ENCODE measurements at places on chromosomes 12 and 14. TPM values are rescaled to one million over a fixed set of nuclear protein-coding genes. Genes with fewer than 3 reads are reported as not detected.

DNA sequence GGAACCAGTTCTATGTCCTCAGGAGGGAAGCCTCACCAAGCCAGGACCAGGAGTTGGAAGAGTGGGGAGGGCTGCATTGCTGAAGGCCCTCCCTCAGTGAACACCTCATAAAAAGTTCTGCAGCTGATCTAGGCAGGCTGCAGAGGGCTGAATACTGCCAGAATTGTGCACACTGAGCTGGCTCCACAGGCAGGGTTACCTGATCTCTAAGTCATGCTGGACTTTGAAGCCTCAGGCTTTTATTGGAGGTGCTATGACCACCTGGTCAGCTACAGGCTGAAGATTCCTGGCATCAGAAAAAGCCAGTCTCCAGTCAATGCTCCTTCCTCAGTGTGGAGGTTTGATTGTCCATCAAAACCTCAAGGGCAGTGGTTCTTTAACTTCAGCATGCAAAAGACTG, 39.7 kb downstream of the FOS start:
- DNase-seq, result no peak

GRCh38 chr12:81991868-81992267, 232.7 kb upstream of the PPFIA2 start:
- no peak for DNase-seq

DNA sequence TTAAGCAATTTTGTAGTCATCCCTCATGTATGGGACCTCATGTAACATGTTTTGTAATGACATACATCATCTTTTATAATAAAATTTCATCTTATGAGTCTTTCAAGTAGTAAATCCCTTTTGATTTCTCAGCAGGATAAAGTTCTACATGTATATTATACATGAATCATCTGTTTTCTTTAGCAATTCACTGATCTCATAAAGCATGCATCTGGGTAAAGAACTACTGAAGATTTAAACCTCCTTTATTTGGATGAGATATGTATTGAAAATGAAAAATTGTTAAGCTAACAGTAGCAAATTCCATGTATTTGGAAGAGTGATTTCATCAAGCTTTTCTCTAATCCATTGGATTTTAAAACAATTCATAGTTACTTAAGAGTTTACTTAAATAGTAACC, 126.9 kb downstream of the KITLG start:
- DNase-seq, result no peak

GRCh38 chr14:92589213-92589852, 75.8 kb downstream of the RIN3 start:
- no peak for DNase-seq

DNA sequence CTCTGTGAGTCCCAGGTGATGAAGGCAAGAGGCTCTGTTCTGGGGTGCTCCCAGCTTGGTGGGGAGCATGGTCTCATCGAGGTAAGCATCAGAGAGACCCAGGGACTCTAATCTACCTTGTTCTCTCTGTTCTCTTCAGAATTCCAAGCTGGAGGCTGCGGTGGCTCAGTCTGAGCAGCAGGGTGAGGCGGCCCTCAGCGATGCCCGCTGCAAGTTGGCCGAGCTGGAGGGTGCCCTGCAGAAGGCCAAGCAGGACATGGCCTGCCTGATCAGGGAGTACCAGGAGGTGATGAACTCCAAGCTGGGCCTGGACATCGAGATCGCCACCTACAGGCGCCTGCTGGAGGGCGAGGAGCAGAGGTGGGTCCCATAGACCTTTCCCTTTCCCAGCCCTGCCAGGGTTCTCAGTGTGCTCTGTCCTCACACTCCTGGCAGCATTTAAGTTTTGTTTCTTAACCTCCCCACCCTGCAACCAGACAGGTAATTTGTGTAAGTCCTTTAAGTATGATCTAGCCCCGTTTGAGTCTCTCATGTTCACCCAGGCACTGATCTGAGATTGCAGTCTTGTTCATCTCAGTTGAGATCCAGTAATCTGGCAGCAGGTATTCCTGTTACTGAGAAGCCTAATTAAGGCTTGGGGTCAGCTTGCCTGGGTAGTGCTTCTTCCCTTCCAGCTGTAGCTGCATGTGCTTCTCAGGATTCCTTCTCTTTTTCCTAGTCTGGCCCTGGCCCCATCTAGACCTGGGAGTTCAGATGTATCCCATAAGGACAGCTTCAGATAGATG, 14.8 kb upstream of the KRT81 start:
- DNase-seq, result no peak

Gene TTC6
- 46.7 TPM for total RNA-seq

Gene LRRC10
- not detected for total RNA-seq

DNA sequence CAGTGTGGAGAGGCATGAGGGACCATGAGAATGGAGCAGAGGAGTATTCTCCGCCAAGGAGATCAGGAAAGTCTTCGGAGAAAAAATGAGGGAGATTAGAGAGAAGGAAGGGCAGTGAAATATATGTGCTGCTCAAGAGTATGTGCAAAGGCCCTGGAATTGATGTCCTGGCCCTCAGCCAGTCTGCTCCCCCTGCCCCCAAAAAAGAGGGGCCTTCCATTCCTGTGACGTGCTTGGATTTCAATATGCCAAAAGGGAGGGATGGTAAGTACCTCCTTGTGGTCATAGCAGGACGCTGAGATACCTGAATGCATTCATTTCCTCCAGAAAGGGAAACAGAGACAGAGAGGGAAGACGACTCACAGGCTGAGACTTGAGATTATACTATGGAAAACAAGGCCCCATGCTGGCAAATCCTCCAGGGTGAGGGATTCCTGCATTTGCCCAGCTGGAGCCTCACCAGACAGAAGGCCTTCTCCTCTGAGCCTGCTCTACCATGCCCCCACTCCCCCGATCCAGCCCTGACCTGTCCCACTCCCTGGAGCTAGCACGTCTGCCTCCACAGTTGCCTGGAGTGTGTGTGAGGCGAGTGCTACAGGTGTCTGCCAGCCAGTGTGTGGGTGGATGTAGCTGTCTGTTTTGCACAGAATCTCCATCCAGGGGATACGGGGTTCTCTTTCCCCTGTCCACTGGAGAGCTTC, 3.9 kb upstream of the RARG start:
- DNase-seq, result no peak

DNA sequence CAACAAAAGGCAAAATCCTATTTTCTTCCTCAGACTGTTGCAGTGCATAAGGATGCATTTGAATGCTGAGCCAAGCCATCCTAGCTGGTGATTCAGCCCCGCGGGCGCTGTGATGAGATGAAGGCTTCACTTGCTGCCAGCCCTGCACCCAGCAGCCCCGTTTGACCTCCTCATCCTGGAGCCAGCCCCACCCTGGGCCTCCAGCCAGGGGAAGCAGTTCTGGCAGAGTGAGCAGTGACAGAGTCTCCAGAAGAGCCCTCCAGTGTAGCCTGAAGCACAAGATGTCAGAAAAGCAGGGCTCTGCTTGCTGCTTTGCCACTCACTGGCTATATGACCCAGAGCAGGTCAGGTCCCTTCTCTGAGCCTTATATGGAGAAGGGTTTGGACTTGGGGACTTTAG, 96.2 kb upstream of the HSPB8 start:
- DNase-seq, result no peak
